ENCODE measurements at places on chromosomes 1 and 21.
A peak's percentile ranks its signal among the peaks of the same experiment; 100 is the strongest.

DNA sequence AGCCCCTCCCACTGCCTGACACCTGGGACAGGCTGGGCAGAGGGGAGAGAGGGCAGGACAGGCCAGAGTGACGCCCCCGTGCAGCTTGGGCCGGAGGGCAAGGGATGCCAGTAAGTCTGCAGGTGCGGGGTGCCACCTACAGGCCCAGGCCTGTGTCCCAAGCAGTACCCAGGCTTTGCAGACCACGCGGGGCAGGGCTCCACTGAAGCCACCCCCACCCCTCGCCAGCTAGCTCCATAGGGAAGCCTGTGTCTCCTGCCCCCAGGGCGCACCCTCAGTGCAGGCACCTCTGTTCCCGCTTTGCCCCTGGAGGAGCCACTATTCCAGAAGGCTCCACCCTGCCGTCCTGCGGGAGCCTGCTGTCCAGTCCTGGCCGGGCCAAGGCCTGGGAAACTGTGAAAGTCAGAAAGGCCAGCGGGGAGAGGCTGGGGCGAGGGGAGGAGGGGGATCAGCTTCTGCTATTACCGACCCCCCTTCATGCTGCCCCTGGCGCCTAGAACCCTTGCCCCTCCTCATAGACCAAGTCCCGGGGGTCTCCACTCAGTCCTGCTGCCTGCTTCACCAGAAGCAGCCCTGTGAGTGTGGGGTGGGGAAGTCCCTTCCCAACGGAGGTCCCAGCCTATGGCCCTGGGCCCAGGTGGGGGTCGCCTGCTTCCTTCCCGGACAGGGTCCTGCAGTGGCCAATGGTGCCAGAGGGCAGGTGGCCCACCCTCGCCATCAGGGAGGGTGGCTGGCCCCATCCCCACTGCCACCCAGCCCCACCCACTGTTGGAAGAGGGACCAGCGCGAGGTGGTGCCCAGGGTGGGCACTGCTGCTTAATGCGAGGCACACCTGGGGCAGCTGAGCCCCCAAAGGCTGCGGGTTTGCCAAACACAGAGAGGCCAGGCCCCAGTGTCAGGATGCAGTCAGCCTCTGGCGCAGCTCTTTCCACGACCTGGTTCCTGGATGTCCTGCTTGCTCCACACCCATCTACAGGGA lies 54.4 kb downstream of the KCNAB2 start:
- DNase-seq: no peak

- DNase-seq: no peak
Observed at GRCh38 chr1:207454046-207454964, at the start of gene CR2. Gene CR2 (plus strand): TSS chr1:207454328. CDS start chr1:207454419, 91 bp downstream.

DNA sequence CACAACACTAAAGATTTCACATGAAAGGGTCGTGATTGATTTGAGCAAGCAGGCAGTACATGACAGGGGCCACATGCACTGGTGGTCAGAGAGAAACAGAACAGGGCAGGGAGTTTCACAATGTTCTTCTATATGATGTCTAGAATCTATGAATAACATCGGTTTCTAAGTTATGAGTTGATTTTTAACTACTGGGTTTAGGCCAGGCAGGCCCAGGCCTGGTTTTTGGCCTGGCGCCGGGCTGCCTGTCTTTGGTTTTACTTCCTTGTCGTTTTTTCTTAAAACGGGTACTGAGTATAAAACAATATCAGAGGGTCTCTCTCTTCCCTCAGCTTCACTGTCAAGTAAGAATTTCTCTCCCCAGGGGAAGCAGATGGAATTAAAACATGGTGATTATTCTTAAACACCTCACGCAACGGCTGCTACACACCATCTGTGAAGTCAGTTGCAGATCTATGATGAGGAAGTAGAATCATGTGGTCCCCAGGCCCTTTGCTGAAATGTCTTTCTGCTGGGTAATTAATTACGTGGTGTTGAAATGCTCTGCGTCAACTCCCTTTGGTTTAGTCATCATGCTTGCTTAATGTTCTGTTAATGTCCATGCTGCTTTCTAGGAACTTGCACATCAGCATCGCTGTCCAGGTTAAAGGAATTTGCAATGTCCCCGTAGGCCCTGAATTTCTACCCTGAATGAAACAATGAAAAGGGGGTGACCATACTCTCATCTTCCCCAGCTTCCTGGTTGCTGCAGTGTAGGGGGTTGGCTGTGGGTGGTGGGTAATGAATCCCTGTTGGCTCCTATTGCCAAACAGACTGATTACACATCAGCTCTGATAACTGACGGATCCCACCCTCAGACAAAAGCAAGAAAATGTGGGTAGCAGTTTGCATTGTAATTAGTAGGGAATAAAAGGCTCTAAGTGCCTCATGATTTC lies 70.3 kb downstream of the SERINC2 start:
- DNase-seq: peak; percentile 80

GRCh38 chr1:47443530-47444296 lies 5.9 kb downstream of the FOXD2 start:
- DNase-seq: no peak

DNA sequence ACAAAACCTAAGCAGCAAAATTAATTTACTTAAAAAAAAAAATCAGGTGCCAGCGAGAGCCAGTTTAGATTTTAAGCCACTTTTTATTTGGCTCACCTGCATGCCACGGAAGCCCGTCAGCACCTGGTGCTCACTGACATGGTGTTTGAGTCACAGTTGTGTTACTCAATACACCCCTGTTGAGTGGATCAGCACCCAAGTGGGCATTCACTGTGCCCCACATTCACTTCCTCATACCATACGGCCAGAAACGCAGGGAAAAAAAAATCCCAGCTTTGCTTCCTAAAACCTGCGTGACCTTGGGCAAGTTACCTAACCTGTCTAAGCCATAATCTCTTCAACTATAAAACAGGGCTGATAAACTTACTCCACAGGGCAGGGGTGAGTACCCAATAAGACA lies 42.8 kb upstream of the SIM2 start:
- no peak for DNase-seq

GRCh38 chr1:197770243-197770642 lies 5.0 kb downstream of the DENND1B start:
- no peak for DNase-seq

DNA sequence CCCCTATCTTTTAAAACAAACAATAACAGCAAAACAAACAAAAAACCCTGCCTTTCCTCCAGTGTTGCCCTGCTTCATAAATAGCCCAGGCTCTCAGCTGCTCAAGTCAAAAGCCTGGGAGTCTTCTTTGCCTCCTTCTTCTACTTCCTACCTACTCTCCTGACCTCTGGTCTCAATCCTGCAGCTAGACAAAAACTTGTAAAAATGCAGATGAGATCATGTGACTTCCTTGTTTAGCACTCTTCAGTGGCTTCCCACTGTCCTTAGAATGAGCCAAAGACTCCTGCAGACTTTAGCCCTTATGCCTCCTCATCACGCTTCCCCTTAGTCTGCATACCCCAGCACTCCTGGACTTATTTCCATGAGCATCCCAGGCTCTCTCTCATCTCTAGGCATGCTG lies 55.0 kb upstream of the ZNF644 start:
- DNase-seq: no peak

DNA sequence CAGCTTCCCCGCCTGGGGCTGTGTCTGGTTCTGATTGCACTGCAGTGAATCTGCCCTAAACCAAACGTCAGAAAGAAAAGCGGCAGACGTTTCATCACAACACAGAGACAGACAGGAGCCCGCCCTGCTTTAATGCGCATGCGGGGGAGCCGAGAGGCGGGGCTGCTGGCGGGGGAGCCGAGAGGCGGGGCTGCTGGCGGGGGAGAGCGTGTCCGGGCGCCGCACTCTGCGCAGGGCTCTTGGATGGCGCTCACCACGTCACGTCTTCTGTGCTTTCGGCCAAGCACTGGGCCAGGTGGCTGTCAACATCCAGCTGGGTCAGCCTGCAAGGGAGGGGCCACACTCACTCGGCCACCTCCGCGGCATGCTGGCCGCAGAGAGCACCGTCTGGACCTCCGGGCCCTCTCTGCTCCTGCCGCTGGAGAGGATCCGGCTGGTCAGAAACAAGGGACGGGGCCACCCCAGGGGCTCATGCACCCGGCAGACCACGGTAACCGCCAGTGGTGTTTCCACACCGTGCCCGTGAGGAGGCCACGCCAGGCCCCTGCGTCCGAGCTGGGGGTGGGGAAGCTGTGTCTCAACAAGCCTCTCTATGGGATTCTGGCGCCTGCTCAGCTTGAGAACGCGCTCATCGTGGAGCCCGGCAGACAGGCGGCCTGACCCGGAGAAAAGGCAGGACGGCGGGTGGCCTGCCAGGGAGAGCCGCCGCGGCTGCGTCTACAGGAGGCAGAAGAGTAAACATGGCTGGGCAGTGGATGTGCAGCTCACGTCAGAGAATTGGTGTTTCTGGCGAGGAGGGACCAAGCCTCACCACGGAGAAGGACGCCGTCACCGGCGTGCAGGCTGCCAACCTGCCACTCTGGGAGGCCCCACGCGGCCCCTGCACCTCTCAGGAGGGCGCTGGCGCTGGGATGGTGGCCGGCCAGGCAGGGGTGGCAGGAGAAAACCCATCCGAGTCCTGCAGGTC lies 4.8 kb downstream of the FAAP20 start:
- DNase-seq: peak; percentile 85

DNA sequence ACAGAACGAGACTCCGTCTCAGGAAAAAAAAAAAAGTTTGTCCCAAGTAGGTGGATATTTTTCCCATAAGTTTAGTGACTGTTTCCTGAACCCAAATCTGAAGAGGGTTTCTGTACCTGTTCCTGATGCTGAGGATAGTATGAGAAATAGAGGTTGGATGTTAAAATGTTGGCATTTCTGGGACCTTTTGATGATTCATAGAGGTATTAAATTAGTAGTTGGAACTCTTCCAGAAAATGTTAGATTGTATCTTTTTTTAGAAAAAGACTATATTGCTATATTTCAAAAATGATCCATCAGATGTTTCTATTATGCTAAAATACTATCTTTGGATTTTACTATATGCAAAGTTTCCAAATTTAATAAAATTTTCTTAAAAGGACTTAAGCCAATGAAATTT lies 2.9 kb upstream of the CENPL start:
- DNase-seq: no peak

GRCh38 chr1:1402072-1402900 lies 3.2 kb upstream of the CCNL2 start:
- DNase-seq: peak; percentile 46

GRCh38 chr1:228697207-228698016 lies 37.9 kb upstream of the RHOU start:
- peak; percentile 52 for DNase-seq

DNA sequence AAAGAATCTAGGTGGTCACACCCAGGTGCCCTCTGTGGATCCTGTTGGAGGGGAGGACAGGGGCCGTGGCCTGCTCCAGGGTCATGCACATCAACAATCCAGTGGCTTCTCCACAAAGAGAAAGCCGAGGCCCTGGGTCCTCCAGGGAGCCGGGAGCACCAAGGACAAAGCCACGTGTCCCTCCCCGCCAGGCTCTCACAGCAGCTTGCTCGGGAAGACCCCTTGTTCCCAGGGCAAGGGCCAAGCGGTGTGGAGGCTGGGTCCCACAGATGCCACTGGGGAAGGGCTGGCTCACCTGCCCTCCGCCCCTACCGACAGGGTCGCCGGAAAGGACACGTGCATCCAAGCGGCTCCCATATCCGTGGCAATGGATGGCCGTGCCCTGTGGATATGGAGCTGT lies 192.9 kb upstream of the VAMP3 start:
- DNase-seq: no peak

- no peak for DNase-seq
Observed at GRCh38 chr1:51344602-51345299, 14.4 kb upstream of the TTC39A start.

GRCh38 chr1:81812712-81813111 lies 12.0 kb downstream of the ADGRL2 start:
- DNase-seq: no peak

DNA sequence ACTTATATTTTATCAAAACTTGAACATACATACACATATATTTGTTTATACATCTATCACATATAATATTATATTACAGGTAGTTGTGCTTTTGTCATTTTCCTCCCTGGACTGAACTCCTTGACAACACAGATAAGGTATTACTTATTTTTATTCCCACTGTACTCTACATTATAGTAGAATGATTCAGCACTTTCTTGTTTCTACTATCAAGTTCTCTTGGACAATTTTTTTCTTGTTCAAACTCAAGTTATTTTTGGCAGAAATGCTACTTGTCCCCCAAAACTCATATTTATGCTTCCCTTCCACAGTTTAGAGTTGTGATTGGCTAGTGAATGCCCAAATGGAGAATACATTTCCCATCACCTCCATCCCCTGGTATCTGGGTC lies 10.8 kb upstream of the PTPRC start:
- peak; percentile 7 for DNase-seq

Data from A172 (cell line).